ENCODE measurements at places on chromosomes 16 and 17.

DNA sequence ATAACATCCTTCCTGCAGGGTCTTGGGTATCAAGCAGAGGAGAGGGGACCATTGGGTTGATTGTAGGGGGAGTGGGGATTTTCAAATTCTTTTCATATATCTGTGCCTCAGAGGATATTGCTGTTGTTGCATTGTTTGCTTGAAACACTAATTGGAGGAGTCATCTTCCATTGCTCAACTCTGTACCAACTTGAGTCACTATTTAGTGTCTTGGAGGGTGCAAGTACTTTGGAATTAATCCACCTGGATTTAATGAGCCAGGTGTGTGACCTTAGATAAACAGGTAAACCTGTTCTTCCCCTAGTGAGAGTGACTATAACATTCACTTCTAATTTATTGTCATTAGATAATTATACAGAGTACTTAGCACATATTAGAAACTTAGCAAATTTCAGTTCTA lies 151.3 kb upstream of the CNTNAP4 start:
- DNase-seq = no peak

DNA sequence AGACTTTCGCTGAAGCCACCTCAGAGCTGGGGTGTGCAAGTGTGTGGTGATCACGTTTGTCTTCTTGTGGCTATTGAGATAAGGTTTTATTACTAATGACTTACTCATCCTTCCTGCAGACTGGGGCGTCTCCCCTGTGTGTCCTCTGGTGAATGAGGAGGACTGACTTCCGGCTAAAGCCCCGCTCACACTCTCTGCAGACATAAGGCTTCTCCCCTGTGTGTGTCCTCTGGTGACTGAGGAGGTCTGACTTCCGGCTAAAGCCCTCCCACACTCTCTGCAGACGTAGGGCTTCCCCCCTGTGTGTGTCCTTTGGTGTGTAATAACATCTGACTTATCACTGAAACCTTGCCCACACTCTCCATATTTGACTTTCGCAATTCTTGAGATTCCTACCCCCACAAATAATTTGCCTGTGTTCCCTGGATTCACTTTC lies 19.4 kb downstream of the PRDM7 start:
- DNase-seq = no peak

DNA sequence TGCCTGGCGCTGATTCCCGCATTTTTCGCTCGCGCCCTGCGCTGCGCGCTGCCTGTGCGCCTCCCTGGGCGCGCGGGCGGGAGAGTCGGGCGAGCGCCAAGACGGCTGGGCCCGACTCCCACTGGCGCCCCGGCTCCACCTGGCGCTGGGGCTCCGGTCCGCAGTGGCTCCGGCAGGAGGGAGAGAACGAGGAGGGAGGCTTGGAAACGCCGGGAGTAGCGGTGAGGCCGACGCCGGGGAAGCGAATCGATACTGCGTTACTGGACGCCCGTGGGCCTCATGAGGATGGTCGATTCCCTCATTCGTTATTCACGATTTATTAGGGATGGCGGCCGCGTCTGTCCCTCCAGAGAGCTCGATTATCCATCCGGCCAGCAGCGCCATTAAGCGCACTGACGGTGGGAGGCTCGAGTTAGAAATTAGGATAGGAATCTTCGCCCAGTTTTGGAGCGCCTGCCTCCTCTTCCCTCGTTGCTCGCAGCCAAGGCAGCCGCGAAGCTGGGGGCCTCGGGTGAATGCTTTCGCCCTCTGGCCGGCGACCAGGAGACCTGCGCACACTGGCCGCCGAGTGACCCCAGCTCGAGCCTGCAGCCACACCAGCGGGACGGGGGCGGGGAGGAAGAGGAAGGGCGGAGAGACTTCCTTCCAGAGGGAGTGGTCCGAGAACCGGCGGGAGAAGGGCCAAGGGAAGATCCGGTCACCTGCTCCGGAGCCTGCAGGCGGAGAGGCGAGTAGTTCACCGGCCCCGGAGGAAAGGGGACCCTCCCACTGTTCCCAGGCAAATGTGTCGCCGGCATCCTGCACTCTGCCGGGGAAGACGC lies 1.3 kb upstream of the PCGF2 start:
- peak; percentile 50 for DNase-seq

GRCh38 chr16:85900027-85900792 lies 1.2 kb downstream of the IRF8 start:
- no peak for DNase-seq

DNA sequence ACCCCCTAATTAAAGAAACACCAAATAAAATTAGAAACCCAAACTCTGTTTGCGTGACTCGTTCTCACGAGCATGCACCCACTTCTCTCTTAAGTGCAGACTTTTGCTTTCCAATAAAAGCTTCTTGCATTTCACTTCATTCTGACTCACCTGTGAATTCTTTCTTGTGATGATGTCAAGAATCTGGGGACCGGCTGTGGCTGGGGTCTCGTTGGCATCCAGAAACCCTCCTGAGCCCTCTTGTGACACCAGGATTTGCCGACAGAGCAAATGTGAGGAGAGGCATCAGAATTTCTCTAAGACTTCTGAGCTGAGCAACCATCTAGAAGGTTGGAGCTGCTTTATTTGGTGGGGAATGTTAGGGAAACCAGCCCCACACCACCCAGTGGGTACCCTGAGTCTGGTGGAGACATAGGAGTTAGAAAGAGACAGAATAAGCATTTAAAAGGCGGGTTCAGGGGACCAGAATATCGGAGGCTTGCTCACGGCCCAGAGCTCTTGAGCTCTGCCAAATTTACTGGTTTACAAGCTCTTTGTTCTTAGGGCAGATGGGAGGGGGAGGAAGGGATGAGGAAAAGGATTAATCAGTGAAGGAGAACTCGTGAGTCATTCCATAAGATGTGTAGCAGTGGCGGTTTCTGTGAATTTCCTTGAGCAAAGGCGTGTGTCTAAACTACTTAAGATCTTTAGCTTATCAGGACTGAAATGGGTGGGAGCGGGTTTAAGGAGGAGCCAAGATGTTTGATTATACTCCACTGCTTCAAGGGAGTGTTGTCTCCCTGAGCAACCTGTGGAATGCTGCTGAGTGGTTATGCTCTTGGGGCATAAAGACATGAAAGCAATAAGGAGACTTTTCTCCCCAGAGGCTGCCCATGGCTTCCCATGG lies 24.2 kb upstream of the TMC5 start:
- DNase-seq = no peak
